ENCODE measurements at places on chromosomes 6 and 20.

- no peak for DNase-seq
Observed at GRCh38 chr6:128479048-128479666, 41.2 kb downstream of the PTPRK start.

GRCh38 chr6:44045672-44046015, 81.6 kb downstream of the MRPL14 start:
- no peak for DNase-seq

DNA sequence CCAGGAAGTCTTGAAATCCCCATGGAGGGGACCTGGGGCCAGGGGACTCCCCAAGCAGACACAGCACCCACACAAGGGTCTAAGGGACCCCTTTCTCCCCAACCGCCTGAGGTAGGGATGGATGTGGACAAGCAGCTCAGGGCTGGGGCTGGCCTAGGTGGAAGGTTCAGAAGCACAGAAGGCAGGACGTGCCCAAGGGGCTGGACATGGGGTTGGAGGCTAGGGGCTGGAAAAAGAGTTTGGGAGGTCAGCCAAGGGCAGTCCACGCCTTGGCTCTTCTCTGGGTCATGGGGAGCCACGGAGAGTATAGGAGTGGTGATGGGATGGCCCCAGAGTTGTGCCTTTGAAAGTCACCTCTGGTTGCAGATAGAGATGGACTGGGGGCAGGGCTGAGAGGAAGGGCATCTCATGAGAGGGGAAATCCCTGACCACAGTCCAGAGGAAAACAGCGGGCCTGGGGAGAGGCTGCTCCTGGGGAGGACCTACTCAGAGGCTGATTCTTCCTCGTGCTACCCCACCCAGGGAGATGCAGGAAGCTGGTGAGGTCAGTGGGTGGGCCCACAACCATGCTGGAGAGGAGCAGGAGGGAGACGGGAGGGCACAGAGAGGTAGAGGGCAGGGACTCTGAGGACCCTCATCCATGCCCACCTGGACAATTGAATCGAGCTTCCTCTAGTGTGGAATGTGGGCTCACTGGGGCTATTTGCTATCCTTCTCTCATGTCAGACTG, 2.5 kb upstream of the HSPA12B start:
- DNase-seq, result no peak

DNA sequence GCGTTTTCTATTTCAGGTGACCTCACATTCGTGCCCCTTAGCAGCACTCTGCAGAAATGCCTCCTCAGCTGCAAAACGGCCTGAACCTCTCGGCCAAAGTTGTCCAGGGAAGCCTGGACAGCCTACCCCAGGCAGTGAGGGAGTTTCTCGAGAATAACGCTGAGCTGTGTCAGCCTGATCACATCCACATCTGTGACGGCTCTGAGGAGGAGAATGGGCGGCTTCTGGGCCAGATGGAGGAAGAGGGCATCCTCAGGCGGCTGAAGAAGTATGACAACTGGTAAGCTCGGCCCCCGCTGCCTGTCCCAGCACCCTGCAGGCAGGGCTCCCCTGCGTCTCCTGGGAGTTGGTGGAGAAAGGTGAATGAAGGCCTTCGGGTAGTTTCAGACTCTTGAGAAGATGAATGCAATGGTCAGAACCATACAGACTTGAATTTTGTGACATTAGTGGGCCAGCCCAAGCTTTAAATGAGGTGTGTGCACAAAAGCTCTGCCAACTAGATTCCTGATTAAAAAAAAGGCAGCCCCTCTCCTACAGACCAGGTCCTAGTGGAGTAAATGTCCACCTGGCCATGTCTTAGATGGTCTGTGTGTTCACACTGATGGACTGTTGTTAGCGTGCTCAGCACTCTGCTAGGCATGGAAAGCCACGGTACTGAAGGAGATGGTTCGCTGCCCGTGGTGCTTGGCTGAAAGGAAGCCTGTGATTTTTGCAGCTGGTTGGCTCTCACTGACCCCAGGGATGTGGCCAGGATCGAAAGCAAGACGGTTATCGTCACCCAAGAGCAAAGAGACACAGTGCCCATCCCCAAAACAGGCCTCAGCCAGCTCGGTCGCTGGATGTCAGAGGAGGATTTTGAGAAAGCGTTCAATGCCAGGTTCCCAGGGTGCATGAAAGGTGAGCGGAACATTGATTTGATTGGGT, 708 bp downstream of the PCK1 start:
- DNase-seq, result no peak

GRCh38 chr6:105313211-105313610, 89.7 kb downstream of the PREP start:
- DNase-seq, result no peak

DNA sequence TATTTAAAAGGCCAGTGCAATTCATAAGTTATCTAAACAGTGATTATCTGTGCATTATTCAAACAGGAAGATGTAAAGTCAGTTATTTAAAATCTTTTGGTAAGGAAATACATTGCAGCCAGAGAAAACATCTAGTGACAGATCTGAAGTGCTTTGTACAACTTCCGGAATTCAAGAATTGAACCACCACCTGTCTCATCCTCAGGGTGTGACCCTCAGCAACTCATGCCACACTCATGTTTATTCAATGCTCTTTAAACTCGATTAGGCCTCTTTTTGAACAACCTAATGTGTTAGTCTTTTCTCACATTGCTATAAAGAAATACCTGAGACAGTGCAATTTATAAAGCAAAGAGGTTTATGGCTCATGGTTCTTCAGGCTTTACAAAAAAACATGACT, 62.6 kb upstream of the GGTLC1 start:
- no peak for DNase-seq
